ENCODE measurements at places on chromosomes 16 and 17.

GRCh38 chr17:31408586-31408985 lies 17.1 kb downstream of the RAB11FIP4 start:
- no peak for DNase-seq

- DNase-seq = no peak
Measured at GRCh38 chr17:69533481-69534234, 119.2 kb downstream of the MAP2K6 start.

DNA sequence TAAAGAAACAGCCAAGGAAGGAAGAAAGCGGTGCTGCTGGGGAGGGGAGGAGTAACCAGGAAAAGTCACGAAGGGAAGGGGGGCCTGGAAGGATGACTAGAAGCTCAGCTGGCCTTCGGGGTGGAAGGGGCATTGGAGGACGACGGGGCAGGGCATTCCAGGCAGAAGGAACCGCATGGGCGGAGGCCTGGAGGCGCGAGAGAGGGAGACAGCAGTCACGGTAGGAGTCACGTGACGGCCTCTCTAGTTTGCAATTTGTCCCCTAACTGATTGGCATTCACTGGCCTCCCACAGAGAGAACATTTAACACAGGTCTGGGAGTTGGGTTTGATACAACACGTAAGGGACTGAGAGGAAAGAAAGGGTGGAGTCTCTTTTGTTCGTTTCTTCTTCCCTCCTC lies 63.9 kb downstream of the RTN4RL1 start:
- DNase-seq = no peak

- DNase-seq = no peak
Measured at GRCh38 chr17:70084476-70084875, 9.5 kb downstream of the KCNJ16 start.

GRCh38 chr17:40112718-40113109 lies 9.1 kb upstream of the MSL1 start:
- no peak for DNase-seq

DNA sequence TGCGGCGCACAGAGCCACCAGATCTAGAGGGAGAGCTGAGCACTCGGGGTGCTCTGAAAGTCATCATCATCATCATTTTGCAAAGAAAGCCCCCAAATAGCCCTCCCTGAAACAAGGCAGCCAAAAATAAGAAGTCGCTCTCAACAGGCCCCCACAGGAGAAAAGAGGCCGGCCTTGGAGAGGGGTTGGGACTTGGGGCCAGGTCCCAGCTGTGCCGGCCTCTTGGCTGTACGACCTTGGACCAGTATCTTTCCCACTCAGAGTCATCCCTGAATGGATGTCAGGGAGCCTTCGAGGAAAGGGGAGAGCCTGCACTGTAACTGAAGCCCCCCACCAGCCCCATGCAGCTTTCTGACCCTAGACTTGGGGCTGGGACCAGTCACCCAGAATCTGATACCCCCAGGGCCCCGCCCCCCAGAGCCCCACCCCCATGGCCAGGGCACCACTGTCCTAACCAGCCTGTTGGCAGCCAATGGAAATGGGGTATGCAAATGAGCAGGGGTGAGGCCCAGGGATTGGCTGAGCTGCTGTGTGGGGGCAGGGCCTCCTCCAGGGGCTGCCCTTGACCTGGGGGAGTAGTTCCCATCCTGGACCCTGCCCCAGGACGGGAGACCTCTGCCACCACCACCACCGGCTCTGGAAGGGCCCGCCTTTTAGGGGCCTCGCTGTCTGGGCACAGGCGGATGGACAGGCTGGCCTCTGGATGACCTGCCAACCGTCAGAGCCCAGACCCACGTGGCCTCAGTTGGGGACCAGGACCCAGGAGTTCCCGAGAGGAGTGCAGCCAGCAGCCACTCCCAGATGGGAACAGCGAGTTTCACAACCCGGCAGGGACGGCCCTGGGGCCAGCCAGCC lies 15.4 kb downstream of the ZFPM1 start:
- no peak for DNase-seq

- DNase-seq = no peak
Measured at GRCh38 chr16:15976929-15977637, 27.7 kb downstream of the ABCC1 start.

DNA sequence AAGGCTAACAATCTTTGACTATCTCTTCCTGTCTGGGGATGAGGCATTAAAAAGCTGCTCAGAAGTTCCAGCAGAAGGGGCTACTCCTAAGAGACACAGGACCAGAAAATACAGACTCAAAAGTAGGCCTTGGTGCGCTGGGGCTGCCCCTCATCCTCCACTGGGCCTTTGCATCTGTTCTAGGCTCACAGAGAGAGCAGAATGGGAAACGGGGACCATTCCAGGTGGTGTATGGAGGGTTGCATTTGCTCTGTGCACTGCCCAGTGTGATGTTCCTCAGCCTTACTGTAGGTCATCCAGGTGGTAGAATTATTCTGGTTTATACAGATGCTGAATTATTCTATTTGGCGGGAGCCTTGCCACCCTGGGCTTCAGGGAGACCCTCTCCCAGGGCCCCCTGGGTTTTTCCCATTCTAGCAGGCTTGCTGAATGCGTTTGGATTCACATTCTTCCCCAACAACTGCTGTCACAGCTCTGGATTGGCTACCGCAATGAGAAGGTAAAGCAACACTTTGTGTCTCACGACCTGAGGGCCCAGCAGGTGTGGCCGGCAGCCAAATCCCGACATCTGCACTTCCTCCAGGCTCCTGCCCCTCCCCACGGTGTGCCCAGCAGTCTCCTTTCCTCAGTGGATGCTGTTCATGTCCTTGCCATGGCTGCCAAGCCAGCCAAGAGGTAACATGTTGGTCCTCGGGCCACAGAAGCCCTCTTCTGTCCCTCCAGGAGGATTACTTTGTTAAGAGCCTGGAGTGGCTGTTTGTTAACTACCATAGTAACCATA lies 25.0 kb upstream of the ZNHIT3 start:
- no peak for DNase-seq

- no peak for DNase-seq
Measured at GRCh38 chr16:28596840-28597691, at the start of gene SULT1A2. TSS of gene SULT1A2 (minus strand) at chr16:28597050. CDS start at chr16:28595930, 1,120 bp downstream.

GRCh38 chr17:15412606-15413005 lies 54.8 kb downstream of the CDRT4 start:
- no peak for DNase-seq

DNA sequence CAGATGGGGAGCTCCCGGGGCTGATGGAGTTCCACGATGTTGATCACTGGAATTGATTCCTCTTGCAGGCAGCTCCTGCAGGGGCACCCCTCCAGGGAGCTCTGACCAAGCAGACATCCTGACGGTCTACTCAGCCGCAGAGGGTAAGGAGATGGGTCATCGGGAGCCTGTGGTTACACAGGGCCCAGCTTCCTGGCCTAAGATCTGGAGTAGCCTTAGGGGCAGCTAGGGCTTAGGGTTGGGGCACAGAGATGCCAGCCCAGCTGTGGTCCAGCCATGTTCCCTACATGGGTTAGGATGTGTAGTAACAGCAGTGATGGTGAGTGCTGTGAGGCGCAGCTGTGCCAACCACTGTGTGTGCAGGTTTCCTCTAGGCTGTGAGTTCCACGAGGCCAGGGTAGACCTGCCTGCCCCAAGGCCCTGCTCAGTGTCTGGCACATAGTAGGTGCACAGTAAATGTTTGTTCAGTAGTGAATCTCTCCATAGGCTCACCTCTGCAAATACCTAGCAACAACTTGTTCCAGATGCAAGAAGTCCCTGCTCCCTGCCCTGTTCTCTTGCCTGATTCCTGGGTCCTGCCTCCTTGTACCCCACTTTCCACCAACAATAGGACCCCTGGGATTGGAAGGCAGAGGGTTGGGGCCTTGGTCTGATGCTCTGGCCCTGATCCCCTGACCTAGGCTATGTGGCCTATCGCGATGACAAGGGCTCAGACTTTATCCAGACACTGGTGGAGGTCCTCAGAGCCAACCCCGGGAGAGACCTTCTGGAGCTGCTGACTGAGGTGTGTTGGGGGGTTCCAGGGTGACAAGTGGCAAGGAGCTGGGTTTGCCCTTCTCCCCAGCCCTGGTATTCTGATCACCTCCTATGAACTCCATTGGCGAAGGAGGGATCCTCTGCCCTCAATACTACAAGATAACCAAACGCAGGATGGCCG lies 13.7 kb downstream of the ZNF213 start:
- no peak for DNase-seq

- no peak for DNase-seq
Measured at GRCh38 chr16:70735141-70735979, 49.5 kb upstream of the MTSS2 start.

GRCh38 chr17:40419559-40420331 lies 2.0 kb upstream of the TOP2A start:
- DNase-seq = no peak

DNA sequence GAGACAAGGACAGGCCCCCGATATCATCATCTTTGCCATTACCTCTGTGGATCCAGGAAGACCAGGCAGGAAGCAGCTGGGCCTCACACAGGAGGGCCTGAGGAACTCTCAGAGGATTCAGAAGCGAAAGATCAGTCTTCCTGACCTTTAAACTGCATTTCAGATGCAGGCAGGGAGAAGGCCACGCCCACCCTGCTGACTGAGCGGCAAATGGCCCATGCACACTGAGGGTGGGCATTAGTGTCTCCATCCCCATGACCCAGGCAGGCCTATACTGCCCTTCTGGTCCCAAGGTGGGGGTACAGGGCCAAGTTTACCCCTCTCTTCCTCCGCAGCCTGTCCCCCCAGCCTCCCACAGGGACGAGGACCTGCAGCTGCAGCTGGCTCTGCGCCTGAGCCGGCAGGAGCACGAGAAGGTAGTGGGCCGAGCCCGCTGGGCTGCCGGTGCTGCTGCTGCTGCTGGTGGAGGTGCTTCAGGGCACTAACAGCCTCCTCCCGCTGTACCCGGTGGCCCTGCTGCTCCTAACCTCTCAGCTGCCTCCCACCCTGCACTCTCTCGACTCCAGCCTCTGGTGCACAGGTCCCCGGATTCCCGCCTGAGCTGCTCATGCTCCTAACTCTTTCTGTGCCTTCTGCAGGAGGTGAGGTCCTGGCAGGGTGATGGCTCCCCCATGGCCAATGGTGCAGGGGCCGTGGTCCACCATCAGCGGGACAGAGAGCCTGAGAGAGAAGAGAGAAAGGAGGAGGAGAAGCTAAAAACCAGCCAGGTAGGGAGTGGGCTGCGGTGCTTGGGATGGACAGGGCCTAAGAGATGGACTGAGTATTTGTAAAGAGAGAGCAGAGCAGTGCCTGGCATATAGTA lies 6.2 kb downstream of the EPN3 start:
- no peak for DNase-seq

All from GM06990 (cell line).